ENCODE measurements at places on chromosomes 6 and 20. TPM values are rescaled to one million over a fixed set of nuclear protein-coding genes. Genes with fewer than 3 reads are reported as not detected.

DNA sequence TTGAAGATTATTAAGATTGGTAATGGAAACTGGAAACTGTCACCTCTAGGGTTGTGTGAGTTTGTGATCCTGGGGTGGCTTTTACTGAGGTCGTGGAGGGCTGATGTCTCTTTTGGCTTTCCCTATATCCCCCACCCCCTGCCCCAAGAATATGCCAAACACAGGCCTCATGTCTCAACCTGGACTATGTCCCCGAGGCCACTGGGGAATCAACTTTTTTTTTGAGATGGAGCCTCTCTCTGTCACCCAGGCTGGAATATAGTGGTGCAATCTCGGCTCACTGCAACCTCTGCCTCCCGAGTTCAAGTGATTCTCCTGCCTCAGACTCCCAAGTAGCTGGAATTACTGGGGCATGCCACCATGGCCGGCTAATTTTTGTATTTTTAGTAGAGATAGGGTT lies 83.3 kb upstream of the RALGAPA2 start:
- H3K27ac ChIP-seq: no peak overlapping the region
- no peaks in the 10 kb centered on the region for H3K4me1 ChIP-seq
- no peak for DNase-seq
- no peaks in the 10 kb centered on the region for H3K36me3 ChIP-seq

GRCh38 chr6:22717915-22718314 lies 148.5 kb downstream of the HDGFL1 start:
- no peaks in the 10 kb centered on the region for H3K27me3 ChIP-seq
- no peaks in the 10 kb centered on the region for H3K4me1 ChIP-seq
- no peak overlapping the region for H3K27ac ChIP-seq
- H3K36me3 ChIP-seq: no peaks in the 10 kb centered on the region
- no peak overlapping the region for H3K4me3 ChIP-seq
- peak; percentile 57 for DNase-seq

- H3K4me1 ChIP-seq: no peaks in the 10 kb centered on the region
- H3K27ac ChIP-seq: no peak overlapping the region
- no peak for DNase-seq
Measured at GRCh38 chr6:163883984-163884383, 469.5 kb downstream of the QKI start.

DNA sequence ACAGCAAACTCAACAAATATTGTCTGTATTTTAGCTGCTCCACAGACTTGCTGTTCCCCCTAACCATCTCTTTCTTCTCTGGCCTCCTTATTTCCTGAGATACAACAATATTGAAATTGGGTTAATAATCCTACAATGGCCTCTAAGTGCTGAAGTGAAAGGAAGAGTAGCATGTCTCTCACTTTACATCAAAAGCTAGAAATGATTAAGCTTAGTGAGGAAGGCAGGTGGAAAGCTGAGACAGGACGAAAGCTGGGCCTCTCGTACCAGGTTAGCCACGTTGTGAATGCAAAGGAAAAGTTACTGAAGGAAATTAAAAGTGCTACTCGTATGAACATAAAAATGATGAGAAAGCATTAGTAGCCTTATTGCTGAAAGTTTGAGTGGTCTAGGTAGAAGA lies 63.8 kb downstream of the ELOVL5 start:
- no peak for DNase-seq
- H3K4me1 ChIP-seq: peaks cover 11% of the 10 kb centered on the region
- no peak overlapping the region for H3K4me3 ChIP-seq
- H3K36me3 ChIP-seq: no peaks in the 10 kb centered on the region
- H3K27me3 ChIP-seq: no peaks in the 10 kb centered on the region

DNA sequence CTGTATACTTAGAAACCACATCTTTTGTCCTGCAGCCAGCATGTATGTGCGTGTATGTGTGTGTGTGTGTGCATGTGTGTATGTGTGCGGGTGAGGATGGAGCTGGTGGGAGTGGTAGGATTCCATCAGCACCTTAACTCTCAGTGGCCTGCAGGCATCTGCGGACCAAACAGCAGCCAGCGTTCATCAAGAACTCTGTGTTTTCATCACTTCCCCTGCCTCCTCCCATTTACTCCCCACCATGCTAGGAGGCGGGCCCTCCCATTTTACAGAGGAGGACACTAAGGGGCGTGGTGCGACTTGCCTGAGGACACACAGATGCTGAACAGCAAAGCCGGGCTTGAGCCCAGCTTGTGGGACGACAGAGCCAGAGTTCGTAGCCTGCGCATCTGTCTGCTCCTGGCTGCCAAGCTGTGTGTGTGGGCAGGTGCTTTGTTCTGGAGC lies 8.9 kb downstream of the VSTM2L start:
- H3K4me3 ChIP-seq: no peak overlapping the region
- H3K4me1 ChIP-seq: no peaks in the 10 kb centered on the region
- DNase-seq: no peak
- no peaks in the 10 kb centered on the region for H3K36me3 ChIP-seq
- H3K27ac ChIP-seq: no peak overlapping the region
- peaks cover 5% of the 10 kb centered on the region for H3K27me3 ChIP-seq

DNA sequence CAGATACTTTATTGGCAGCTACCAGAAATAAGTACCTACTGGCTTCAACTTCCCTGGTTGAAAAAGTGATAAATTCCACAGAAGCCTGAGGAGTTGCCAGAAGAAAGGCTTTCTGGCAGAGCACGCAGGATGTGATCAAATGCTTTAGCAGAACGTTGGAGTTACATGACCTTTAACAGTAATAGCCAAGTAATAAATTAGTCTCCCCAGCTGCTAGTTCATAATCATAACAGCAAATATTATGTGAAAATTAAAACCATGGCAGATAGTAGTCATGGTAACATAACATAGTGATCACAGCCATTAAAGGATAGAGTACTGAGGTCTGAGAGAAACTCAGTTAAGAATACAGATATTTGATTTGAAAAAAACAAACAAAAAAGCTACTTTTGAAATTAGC lies 567.7 kb downstream of the ADGRB3 start:
- H3K27ac ChIP-seq: no peak overlapping the region
- no peaks in the 10 kb centered on the region for H3K27me3 ChIP-seq
- no peak overlapping the region for H3K4me3 ChIP-seq
- no peaks in the 10 kb centered on the region for H3K4me1 ChIP-seq

DNA sequence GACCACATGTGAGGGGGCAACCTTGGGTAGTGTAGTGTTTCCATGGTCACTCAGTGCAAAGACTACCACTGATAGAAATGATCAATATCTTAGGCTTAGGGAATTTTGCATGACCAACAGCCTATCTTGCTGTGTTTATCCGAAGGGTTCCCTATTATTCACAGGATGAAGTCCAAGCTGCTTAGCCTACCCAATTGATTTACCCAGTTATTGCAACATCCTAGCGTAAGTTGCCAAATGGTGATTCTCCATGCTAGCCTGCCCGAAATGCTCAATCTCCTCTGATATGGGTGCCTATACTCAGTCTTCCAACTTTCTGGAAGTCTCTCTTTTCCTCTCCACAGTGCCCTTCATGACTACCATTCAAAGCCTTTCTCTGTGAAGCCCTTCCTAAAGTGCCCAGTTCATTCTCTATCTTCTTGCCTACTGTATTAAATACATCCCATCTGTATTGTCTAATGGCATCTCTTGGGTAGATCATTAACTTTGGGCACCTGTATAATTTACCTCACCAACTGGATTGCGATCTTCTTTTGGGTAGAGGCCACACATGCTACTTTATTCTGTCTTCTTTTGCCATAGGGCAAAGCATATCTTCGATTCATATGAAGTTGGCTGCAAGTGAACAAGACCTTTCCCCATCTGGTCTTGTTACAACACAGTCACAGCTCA lies 240.5 kb downstream of the CLIC5 start:
- H3K36me3 ChIP-seq: no peaks in the 10 kb centered on the region
- no peaks in the 10 kb centered on the region for H3K4me1 ChIP-seq
- no peak for DNase-seq
- no peak overlapping the region for H3K27ac ChIP-seq

DNA sequence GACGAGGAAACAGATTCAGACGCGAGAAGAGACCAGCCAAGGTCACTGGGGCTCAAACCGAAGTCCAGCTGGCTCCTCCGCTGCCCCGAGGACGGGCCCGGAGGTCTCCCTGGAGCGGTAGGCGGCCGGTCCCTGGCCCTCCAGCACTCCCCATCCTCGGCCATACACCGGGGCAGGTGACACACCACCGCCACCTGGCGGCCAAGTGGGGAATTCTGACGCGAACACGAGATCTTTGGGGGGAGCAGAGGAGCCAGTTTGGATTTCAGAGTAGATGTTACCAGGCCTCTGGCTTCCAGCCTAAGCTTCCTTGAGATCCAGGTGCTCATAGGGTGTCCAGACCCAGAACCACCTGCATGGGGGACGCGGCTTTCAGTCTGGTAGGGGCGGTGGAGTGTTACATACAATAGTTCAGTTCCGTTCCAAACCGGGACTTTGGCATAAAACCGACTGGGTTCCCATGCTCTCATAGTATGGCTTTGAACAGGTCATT lies 16.1 kb downstream of the BPIFB1 start:
- no peaks in the 10 kb centered on the region for H3K36me3 ChIP-seq
- H3K27me3 ChIP-seq: no peaks in the 10 kb centered on the region
- H3K4me3 ChIP-seq: no peak overlapping the region
- H3K27ac ChIP-seq: no peak overlapping the region
- peak; percentile 83 for DNase-seq
- H3K4me1 ChIP-seq: no peaks in the 10 kb centered on the region

GRCh38 chr6:134863763-134864510 lies 86.0 kb downstream of the ALDH8A1 start:
- no peaks in the 10 kb centered on the region for H3K36me3 ChIP-seq
- no peak overlapping the region for H3K4me3 ChIP-seq
- no peak overlapping the region for H3K27ac ChIP-seq
- H3K27me3 ChIP-seq: no peaks in the 10 kb centered on the region
- DNase-seq: no peak
- H3K4me1 ChIP-seq: no peaks in the 10 kb centered on the region

DNA sequence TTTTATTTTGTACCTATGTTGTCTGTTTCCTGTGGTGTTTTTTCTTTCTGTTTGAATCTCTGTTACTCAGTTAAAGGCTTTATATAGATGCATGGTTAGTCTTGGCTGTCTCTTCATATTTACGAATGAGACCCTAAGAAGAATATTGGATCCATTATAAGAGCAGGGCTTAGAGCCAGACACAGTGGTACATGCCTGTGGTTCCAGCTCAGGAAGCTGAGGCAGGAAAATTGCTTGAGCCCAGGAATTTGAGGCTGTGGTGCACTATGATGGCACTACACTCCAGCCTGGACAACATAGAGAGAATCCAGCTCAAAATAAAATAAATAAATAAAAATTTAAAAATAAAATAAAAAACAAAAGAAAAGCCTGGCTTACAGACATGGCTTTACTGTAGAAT lies 211.1 kb downstream of the SOD2 start:
- H3K4me3 ChIP-seq: no peak overlapping the region
- no peaks in the 10 kb centered on the region for H3K36me3 ChIP-seq
- H3K27me3 ChIP-seq: no peaks in the 10 kb centered on the region
- no peaks in the 10 kb centered on the region for H3K4me1 ChIP-seq

DNA sequence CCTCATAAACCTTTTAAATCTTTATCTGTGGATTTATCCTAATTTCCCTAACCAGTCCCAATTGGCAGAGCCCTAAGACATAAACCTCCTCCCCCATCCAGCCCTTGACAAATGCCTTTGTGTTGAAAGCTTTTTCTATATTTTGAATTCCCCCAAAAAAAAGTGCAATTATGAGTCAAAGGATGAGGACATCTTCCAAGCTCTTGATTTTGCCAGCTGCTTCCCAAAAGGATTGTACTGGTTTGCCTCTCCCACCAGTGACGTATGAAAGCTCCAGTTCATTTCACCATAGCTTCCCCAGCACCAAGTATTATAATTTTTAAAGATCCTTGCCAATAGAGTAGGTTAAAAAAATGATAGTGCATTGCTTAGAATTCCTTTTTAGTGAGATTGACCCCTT lies 38.9 kb downstream of the SIRPA start:
- H3K4me3 ChIP-seq: no peak overlapping the region
- no peaks in the 10 kb centered on the region for H3K36me3 ChIP-seq
- no peaks in the 10 kb centered on the region for H3K27me3 ChIP-seq
- no peaks in the 10 kb centered on the region for H3K4me1 ChIP-seq

DNA sequence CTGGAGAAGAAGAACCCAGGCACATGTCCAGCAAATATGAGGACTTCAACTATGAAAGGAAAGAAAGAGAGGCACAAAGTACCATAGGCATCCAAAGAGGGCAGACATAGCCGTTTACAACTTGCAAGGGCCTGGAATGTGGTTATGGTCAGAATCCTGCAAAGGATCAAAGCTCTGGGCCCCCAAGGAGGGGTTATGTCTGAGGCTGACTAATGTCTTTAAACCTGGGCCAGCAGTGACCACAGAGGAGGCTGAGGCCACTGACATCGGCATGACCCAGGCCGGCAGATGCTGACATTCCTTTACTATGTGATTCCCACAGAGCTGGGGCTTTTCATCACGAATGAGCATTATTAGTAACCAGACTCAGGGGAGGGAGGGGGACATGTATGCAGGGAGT lies 861.1 kb downstream of the DHX35 start:
- H3K36me3 ChIP-seq: no peaks in the 10 kb centered on the region
- H3K27me3 ChIP-seq: no peaks in the 10 kb centered on the region
- no peak overlapping the region for H3K4me3 ChIP-seq
- no peak overlapping the region for H3K27ac ChIP-seq
- no peaks in the 10 kb centered on the region for H3K4me1 ChIP-seq

DNA sequence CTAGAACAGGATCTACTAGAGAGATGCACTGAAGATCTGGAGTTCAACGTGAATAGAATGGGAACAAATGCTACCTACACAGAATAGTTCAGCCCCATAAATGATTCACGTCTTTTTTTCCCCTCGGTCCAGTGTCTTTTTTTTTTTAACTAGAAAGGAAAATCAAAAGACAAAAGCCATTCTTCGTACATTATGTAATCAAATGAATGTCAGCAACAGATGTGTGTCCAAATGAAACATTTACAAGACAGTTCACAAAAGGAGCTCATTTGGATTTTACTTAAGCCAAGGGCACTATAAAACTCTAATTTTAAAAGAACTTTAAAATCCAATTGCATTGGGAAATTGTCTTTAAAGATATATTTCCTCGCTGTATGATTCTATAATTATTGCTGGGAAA lies 42.4 kb downstream of the FAM184A start:
- no peaks in the 10 kb centered on the region for H3K36me3 ChIP-seq
- peaks cover 14% of the 10 kb centered on the region for H3K4me1 ChIP-seq
- H3K27ac ChIP-seq: no peak overlapping the region
- H3K27me3 ChIP-seq: no peaks in the 10 kb centered on the region

- H3K36me3 ChIP-seq: no peaks in the 10 kb centered on the region
- DNase-seq: no peak
- H3K27ac ChIP-seq: no peak overlapping the region
- H3K4me3 ChIP-seq: no peak overlapping the region
- no peaks in the 10 kb centered on the region for H3K27me3 ChIP-seq
Measured at GRCh38 chr6:36616893-36617521, 22.8 kb downstream of the SRSF3 start.

- no peaks in the 10 kb centered on the region for H3K36me3 ChIP-seq
- no peaks in the 10 kb centered on the region for H3K4me1 ChIP-seq
- H3K27ac ChIP-seq: no peak overlapping the region
- peak; percentile 77 for DNase-seq
Measured at GRCh38 chr20:37901654-37902503, 1.0 kb upstream of the VSTM2L start.

GPX5 gene
- polyA plus RNA-seq: not detected

BEND3 gene
- 1.1 TPM for polyA plus RNA-seq

SLC17A3 gene
- polyA plus RNA-seq: 149 TPM

Data from kidney (tissue), 22 donors.